ENCODE measurements at places on chromosomes 3 and 15.

- DNase-seq: no peak
These were observed 1.4 kb upstream of the ILDR1 start for GRCh38 chr3:122023335-122023910.

- DNase-seq: no peak
These were observed 1.8 kb downstream of the HES1 start for GRCh38 chr3:194137506-194138474.

GRCh38 chr15:78751602-78751979, 59.7 kb downstream of the ADAMTS7 start:
- DNase-seq: no peak

GRCh38 chr3:149547954-149548668, 73.6 kb downstream of the TM4SF4 start:
- no peak for DNase-seq

DNA sequence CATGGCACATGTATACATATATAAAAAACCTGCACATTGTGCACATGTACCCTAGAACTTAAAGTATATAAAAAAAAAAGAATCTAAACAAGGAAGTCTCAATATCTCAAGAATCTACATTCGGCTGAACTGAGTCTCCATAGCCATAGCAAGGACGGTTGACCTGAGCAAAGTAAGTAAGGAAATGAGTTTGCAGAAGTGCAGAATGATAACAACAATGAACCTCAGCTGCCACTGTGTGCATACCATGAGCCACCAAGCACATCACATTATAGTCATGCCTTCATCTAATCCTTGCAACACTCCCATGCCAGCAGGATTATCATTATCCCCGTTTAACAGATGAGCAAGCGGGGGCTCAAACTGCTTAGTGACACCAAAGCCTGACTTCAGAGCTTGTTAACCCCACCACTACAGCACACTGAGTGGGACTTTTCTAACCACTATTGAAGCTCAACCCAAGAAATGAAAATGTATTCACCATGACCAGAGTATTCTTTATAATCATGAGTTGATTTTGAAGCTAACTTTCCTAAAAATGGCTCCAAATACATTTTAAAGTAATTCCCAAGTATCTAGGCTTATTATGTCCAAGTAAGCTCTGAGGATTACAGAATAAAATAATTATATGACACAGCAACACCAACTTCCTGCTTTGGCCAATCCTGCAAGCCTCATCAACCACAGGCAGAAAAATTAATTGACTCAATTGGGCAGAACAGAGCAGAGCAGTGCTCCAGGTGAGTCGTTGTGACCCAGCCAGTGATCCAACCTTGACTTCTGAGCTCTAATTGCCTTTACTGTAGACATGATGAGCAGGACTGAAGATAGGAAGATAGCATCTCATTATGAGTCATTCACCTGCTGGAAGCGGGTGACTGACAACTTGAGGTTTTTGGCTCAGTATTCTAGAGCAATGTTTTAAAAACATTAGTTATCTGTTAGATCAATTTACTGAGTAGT, 47.3 kb upstream of the IL12A start:
- no peak for DNase-seq

DNA sequence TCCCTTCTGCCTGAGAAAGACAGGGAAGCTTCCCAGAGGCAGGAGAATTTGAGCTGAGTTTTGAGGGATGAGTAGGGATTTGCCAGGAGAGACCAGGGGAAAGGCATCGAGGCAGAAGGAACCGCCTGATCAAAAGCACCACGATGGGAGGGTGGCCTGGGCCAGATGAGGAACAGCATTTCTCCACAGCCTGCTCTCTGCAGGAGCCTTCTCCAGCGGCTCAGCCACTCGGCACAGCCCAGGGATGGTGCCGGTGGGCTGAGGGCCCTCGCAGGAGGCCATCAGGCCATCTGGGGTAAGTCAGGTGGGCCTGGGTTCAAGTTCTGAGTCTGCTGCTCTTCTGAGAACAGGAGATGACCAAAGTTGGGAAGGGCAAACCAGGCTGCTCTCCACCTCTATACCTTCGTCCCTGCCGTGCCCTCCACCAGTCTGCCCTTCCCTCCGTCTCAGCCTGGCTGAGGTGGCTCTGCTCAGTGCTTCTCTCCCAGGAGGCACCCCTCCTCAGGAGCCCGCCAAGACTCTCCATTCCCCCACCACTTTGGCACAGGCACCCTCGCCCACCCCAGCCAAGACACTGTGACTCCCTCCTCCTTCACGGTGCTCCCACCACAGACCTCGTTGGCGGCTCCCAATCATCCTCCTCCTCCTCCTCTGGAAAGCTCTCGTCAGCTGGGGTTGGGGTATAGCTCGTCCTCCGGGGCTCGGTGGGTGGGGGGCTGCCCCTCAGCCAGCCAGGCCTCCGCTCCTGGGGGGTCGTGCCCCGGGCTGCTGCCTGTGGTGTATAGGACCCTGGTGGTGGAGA, 34.9 kb downstream of the GRIP2 start:
- no peak for DNase-seq

DNA sequence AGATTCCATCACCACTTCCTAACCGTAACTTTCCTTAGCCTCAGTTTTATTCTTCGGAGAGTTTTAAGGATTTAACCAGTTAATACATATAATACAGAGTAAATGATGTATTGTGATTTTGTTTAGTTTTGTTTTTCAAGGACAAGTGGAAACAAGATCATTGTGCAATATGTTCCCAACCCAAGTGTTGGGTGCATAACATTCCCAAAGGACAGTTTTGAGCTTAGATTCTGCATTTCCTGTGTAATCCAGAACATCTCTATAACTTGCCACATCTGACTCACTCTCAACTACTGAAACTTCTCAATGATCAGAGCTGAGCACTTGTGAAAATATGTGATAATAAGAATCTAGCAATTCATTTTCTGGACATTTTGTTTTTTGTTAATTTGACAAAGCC, 466.1 kb upstream of the PPP2R3A start:
- DNase-seq: no peak
